ENCODE measurements at places on chromosomes 3 and 15. TPM values are rescaled to one million over a fixed set of nuclear protein-coding genes. Genes with fewer than 3 reads are reported as not detected.

The DNAJB8 gene
- total RNA-seq: not detected

The ZMYND10 gene
- total RNA-seq: 1.2 TPM

The TRIM42 gene
- not detected for total RNA-seq

The ARL14 gene
- 1.3 TPM for total RNA-seq

The CCDC39 gene
- not detected for total RNA-seq

The NPAP1 gene
- total RNA-seq: not detected

The CCPG1 gene
- total RNA-seq: 46.7 TPM

The RASGRP1 gene
- 0.37 TPM for total RNA-seq

The TRPC1 gene
- total RNA-seq: 7.7 TPM

The UBA7 gene
- total RNA-seq: 0.48 TPM

The VGLL3 gene
- total RNA-seq: 8.5 TPM

The LARP6 gene
- total RNA-seq: 52.1 TPM

The FBLN2 gene
- 1.5 TPM for total RNA-seq

The LDHAL6B gene
- total RNA-seq: not detected

The SLC15A2 gene
- 0.36 TPM for total RNA-seq

The ARPIN gene
- 12.6 TPM for total RNA-seq

The AQP9 gene
- not detected for total RNA-seq

The BCL6 gene
- 6.8 TPM for total RNA-seq

The NEK10 gene
- 1.8 TPM for total RNA-seq

The SKOR1 gene
- 0.03 TPM for total RNA-seq

The GOLGA6L7 gene
- not detected for total RNA-seq

The ITGB5 gene
- total RNA-seq: 410 TPM

The ASB14 gene
- not detected for total RNA-seq

The PRRT3 gene
- 1.5 TPM for total RNA-seq

The HHATL gene
- total RNA-seq: not detected

The SMCO1 gene
- total RNA-seq: not detected

The SPATA12 gene
- 0.52 TPM for total RNA-seq

The EOMES gene
- 1.3 TPM for total RNA-seq

The C15orf61 gene
- 4.0 TPM for total RNA-seq

The SCN5A gene
- total RNA-seq: 1.3 TPM

The TMCO5A gene
- total RNA-seq: not detected

The DPPA4 gene
- total RNA-seq: not detected

The GRIP2 gene
- 1.7 TPM for total RNA-seq

The EBLN2 gene
- 0.38 TPM for total RNA-seq

The MUC4 gene
- not detected for total RNA-seq

The GPR27 gene
- total RNA-seq: 4.0 TPM

All from A549 treated with DMSO at 1 μM for 4 hours (cell line).